ENCODE measurements at places on chromosomes 13 and 19. TPM values are rescaled to one million over a fixed set of nuclear protein-coding genes. Genes with fewer than 3 reads are reported as not detected.

The CD22 gene
- 1.3 TPM for total RNA-seq

The TNFSF9 gene
- 15.2 TPM for total RNA-seq

The PSG11 gene
- not detected for total RNA-seq

The FLT3 gene
- total RNA-seq = not detected

The CERS1 gene
- 0.33 TPM for total RNA-seq
